ENCODE measurements at places on chromosomes 5 and 9.

DNA sequence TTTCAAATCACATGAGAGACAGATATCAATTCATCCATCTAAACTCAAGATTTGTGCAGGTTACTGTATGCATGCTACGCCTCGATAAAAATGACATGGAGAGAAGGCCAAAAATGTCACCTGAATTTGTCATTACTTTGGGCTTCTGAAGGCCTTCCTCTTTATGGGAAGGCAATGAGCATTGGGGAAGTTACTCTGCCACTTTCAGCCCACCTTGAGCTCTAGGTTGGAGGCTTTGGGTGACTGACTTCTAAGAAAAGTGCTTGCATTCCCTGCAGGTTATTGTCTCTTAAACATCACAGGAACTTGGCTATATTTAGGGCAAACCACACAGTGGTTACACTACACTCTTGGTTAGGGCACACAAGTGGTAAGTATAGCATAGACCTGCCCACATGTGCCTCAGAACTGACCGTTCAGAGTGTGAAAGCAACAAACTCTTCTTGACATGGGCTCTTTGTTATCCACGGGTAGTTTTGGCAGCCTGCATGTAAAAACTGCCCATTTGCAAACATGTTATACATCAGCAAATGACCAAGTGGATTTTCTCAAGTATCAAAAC, 169.5 kb downstream of the ZNF608 start:
- H3K27ac ChIP-seq: no peak overlapping the region
- H3K36me3 ChIP-seq: no peaks in the 10 kb centered on the region
- no peak for DNase-seq

- H3K4me1 ChIP-seq: no peaks in the 10 kb centered on the region
- H3K36me3 ChIP-seq: no peaks in the 10 kb centered on the region
- DNase-seq: no peak
- no peak overlapping the region for H3K27ac ChIP-seq
- H3K4me3 ChIP-seq: no peak overlapping the region
Observed at GRCh38 chr5:134273642-134274395, 47.9 kb upstream of the PPP2CA start.

- peaks cover under 1% of the 10 kb centered on the region for H3K4me1 ChIP-seq
- H3K4me3 ChIP-seq: no peak overlapping the region
- H3K27me3 ChIP-seq: no peaks in the 10 kb centered on the region
- DNase-seq: no peak
Observed at GRCh38 chr9:93154293-93154903, 20.3 kb upstream of the NINJ1 start.

- H3K27me3 ChIP-seq: no peaks in the 10 kb centered on the region
- peak overlapping the region; percentile 99 for H3K27ac ChIP-seq
- DNase-seq: peak; percentile 74
- H3K4me3 ChIP-seq: peak overlapping the region; percentile 65
Observed at GRCh38 chr9:35756275-35757225, 2.5 kb upstream of the MSMP start.

DNA sequence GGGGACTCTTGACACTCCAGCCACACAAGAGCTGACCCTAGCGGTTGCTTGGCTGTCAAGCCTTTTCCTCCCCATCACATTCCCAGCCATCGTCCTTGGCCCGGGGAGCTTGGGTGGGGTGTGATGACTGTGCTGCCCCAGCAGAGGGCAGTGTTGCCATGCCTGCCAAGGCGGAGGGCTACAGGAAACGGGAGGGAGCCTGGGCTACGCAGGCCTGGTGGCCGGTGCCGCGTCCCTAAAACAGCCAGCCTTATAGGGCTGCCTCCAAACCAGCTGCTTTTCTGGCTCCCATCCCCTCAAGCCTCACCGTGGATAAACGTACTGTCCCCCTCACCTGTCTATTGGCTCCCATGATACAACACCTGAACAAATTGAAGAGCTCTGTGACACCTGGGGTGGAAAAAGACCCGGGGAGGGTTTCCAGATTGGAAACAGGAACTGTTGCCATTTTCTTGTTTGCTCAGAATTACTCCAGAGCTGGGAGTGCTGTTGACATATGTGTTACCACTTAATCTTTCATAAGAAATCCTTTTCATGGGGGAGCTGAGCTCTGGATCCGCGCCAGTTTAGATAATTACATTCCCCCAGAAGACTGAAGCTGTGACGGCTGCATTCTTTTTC, 72.8 kb upstream of the ASTN2 start:
- no peaks in the 10 kb centered on the region for H3K36me3 ChIP-seq
- no peaks in the 10 kb centered on the region for H3K27me3 ChIP-seq
- H3K27ac ChIP-seq: peak overlapping the region; percentile 77

DNA sequence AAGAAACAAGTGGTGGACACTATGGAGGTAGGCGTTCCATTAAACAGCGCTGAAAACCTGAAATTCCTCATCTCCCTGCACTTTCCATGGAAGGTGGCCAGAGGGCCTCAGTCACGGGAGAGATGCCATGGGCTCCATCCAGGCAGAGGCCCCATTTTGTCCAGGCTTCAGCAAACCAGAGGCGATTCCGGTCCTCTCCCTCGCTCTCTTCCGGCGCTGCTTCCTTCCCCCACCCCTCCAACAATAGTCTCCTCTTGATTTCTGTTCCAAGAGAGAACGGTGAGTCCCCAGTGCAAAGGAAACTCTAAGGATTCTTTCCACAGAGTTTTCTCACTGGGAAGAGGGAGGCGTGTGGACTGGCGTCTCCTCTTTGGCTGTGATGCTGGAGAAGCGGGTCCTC, 7.5 kb downstream of the ZNF366 start:
- no peaks in the 10 kb centered on the region for H3K36me3 ChIP-seq
- H3K4me3 ChIP-seq: no peak overlapping the region
- H3K27me3 ChIP-seq: no peaks in the 10 kb centered on the region
- no peak for DNase-seq
- H3K27ac ChIP-seq: no peak overlapping the region

GRCh38 chr5:150431574-150431973, 18.0 kb downstream of the RPS14 start:
- H3K4me3 ChIP-seq: no peak overlapping the region
- H3K36me3 ChIP-seq: no peaks in the 10 kb centered on the region
- H3K4me1 ChIP-seq: peaks cover 12% of the 10 kb centered on the region
- no peak overlapping the region for H3K27ac ChIP-seq

DNA sequence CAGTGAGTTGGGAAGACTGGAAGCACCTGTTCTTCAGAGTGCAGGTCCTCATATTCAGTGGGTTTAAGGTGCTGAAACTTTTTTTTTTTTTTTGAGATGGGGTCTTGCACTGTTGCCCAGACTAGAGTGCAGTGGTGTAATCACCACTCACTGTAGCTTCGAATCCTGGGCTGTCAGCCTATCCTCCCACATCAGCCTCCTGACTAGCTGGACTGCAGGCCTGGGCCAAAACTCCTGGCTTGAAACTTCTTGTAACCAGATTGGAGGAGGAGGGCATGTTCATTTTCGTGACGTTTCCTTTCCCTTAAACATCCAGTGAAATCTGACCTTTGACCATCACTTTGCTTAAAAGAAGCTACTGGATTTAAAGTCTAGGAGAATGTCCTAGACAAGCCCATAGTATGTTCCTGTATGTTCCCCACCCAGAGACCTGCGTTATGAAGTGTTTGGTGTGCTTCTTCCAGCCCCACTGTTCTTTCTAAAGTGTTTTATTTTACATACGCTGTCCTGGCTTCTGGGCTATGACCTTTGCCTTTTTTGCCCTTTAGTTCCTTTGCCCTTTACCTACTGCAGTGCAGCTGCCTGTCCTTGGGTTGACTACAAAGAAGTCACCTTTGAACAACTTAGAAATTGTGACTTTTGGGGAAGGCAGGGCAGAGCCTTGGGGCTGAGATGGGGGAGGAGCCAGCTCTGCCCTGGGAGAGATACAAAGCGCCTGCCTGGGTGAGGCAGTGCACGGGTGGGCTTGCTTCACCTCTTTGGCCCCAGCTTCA, 18.4 kb downstream of the TENT4A start:
- no peak overlapping the region for H3K27ac ChIP-seq
- H3K4me3 ChIP-seq: no peak overlapping the region
- DNase-seq: no peak
- peaks cover 58% of the 10 kb centered on the region for H3K4me1 ChIP-seq
- H3K36me3 ChIP-seq: peaks cover 4% of the 10 kb centered on the region
- H3K27me3 ChIP-seq: no peaks in the 10 kb centered on the region

DNA sequence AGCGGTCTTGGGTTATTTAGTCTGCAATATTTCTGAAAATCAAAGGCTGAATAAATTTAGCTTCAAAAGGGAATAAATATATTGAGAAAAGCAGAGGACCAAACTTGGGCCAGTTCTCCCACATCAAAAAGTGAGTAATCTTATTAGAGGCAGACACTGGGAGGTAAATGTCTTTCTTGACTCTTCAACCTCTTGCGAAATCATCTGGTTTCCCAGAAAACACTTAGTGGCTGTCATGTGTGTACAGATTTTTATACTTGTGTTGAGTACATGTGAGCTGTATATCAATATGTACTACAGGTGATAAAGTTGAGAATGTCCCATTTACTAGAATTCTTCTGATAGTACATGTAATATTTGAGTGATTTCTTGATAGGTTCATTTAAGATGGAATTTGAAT, 454.9 kb downstream of the PRR16 start:
- no peak overlapping the region for H3K27ac ChIP-seq
- no peaks in the 10 kb centered on the region for H3K4me1 ChIP-seq
- no peak overlapping the region for H3K4me3 ChIP-seq
- no peaks in the 10 kb centered on the region for H3K36me3 ChIP-seq
- no peak for DNase-seq

DNA sequence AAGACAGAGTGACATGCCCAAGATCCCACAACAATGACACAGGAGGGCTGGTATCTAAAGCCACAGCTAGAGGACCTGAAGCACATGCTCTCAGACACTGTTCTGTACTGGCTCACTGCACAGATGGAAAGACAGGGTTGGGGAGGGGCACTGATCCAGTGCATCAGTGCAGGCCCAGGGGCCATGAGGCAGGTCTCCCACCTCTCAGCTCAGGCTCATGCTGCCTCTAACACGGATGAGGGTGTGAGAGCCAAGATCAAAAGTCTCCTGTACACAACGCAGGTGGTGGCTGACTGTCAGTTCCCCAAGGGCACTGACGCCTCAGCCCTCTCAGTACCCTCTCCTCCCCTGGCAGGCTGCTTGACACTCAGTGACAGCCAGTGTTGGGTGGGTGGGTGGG, 10.9 kb downstream of the RAPGEF1 start:
- H3K27me3 ChIP-seq: no peaks in the 10 kb centered on the region
- DNase-seq: peak; percentile 49
- no peak overlapping the region for H3K4me3 ChIP-seq
- no peaks in the 10 kb centered on the region for H3K36me3 ChIP-seq
- peaks cover 57% of the 10 kb centered on the region for H3K4me1 ChIP-seq

- H3K36me3 ChIP-seq: no peaks in the 10 kb centered on the region
- no peaks in the 10 kb centered on the region for H3K27me3 ChIP-seq
- no peak overlapping the region for H3K27ac ChIP-seq
- no peak for DNase-seq
Observed at GRCh38 chr9:23586906-23587305, 239.1 kb downstream of the ELAVL2 start.

DNA sequence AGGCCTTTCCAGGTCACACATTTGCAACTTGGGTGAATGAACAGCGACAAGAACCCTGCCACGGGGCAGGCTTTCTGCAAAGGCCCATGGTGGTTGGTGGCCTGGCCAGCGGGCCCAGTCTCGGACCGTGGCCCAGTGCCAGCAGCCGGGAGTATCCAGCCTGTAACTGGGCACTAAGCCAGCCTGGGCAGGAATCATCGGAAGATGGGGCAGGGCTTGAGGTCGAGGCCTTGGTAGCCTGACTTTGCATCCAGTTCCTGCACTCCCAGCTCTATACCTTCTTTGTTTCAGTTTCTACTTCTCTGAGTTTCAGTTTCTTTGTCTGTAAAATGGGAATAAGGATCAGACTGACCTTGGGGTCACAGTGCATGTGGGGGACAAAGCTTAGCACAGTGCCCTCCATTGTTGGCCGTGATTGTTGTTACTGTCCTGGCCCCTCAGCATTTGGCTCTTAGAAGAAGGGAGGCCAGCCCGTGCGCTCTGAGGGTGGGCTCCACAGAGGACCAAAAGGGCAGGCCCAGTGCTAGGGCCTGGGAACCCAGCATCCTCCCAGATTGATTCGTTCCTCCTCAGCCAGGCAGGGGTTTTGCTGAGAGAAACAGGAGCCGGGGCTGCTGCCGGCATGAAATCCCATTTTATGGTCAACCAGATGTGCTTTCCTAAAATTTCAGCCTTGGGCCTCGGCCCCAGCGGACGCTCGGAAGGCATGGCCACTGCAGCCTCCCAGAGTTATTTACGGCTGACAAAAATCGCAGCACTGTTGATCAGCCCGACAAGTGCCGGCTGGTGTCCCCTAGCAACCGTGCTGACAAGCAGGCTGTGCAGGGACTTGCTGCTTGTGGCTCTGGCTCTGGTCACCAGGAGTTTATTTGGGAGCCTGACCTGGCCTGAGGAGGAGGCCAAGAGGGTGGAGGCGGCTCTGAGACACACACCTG, 43.6 kb downstream of the JADE2 start:
- no peak overlapping the region for H3K4me3 ChIP-seq
- peaks cover 91% of the 10 kb centered on the region for H3K36me3 ChIP-seq
- peak overlapping the region; percentile 61 for H3K27ac ChIP-seq
- H3K4me1 ChIP-seq: peaks cover 38% of the 10 kb centered on the region
- no peaks in the 10 kb centered on the region for H3K27me3 ChIP-seq
- DNase-seq: peak; percentile 63

Measured in stomach (tissue), 19 donors.